ENCODE measurements at places on chromosomes 6 and 20.

GRCh38 chr6:157656437-157656997 is 166.5 kb upstream of the SNX9 start:
- no peak for DNase-seq

DNA sequence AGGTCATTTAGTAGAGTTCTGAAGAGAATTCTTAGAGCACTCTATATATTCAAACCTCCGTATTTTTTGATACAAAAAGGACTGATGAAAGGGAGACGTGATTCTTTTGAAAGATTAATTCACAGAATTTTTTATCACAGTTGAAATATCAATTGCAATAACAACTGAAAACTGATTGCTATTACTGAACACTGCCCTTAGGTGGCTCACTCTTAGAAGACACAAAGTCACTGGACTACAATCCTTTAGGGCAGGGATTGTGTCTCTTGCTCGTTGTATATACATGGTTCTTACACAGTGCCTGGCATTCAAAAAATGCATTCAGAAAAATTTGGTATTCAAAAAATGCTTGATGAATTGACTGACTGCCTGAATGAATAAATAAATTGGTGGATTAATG is 17.1 kb upstream of the CALHM6 start:
- DNase-seq = no peak

GRCh38 chr6:161418463-161418945 is 144.6 kb upstream of the AGPAT4 start:
- DNase-seq = no peak

DNA sequence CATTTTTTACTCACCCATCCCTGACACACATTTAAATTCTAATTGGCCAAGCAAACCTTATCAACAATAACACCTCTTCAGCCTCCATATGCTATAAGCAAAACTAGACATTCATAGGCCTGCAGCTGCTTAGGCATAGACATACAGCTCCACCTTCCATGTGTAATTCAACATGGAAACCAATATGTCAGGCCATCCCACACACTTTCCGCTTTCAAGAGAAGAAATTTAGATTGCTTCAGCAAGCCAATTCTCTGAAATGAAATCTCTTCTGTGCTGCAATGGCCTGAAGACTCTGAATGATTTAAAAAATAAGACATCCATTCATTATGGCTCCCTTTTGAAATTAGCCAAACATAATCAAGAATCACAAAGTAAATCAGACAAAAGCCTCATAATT is 4.5 kb upstream of the RAB22A start:
- no peak for DNase-seq

DNA sequence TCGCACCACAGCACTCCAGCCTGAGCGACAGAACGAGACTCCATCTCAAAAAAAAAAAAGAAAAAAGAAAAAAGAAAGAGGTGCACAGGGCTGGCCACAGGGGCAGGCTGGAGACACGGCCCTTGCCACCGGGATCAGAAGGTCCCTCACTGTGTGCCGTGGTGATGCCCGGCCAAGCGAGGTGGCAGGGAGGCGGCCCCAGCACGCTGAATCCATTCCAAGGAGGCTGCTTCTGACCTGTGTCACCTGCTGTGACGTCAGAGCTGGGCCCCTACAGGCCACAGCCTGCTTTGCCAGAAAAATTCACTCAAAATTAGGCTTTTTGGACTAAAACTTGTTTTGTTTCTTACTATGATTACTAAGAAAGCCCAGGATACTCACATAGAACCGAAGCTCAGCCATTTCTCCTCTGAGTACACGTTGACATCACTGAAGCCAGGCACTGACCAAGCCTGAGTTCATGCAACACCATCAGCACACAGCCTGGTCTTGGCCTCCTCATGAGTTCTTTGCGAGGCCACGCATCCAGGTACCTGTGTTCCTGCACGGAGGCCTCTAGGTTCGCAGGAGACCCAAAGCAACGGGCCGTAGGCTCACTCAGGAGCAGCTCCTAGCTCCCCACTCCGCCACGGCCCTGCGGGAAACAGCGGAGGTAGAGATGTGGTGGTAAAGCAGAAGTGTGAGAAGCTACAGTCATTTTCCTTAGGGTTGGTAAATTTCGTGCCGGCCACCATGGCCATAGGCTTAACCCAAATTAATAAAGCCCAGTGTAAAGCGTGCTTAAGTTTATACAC is 67.8 kb downstream of the THBS2 start:
- DNase-seq = no peak

- DNase-seq = peak; percentile 82
These were observed 25.7 kb upstream of the TCFL5 start for GRCh38 chr20:62887152-62887859.

GRCh38 chr6:168852376-168852884 is 401.2 kb downstream of the THBS2 start:
- no peak for DNase-seq

DNA sequence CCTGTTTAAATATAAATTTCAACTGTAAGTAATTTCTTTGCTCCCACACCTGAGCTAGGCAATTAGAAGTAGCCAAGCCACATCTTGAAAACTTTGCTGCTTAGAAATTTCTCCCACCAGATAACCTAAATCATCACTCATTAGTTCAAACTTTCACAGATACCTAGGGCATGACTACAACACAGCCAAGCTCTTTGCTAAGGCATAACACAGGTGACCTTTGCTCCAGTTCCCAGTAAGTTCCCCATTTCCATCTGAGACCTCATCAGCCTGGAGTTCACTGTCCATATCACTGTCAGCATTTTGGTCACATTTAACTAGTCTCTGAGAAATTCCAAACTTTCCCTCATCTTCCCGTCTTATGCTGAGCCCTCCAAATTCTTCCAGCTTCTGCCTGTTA is 79.8 kb upstream of the OPRM1 start:
- DNase-seq = no peak

- no peak for DNase-seq
These were observed 41.4 kb upstream of the PKIB start for GRCh38 chr6:122568797-122569221.

DNA sequence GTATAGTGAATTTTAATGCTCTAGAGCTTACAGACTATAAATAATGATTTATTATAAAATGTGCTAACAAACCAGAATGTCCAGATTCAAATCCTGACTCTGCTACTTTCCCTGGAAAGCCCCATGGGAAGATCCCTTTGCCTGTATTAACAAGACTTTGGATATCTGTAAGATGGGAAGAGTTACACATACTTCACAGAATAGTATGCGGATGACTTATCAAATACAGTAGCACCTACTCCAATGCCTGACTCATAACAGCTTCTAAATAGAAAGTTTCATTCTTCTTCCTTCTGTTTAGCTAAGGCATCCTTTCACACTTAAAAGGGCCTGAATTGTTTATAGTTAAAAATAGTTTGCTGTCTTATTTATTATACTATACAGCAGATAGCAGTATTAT is 166.3 kb downstream of the KCNQ5 start:
- DNase-seq = no peak

- DNase-seq = no peak
These were observed 34.3 kb upstream of the MCUR1 start for GRCh38 chr6:13848522-13849150.

DNA sequence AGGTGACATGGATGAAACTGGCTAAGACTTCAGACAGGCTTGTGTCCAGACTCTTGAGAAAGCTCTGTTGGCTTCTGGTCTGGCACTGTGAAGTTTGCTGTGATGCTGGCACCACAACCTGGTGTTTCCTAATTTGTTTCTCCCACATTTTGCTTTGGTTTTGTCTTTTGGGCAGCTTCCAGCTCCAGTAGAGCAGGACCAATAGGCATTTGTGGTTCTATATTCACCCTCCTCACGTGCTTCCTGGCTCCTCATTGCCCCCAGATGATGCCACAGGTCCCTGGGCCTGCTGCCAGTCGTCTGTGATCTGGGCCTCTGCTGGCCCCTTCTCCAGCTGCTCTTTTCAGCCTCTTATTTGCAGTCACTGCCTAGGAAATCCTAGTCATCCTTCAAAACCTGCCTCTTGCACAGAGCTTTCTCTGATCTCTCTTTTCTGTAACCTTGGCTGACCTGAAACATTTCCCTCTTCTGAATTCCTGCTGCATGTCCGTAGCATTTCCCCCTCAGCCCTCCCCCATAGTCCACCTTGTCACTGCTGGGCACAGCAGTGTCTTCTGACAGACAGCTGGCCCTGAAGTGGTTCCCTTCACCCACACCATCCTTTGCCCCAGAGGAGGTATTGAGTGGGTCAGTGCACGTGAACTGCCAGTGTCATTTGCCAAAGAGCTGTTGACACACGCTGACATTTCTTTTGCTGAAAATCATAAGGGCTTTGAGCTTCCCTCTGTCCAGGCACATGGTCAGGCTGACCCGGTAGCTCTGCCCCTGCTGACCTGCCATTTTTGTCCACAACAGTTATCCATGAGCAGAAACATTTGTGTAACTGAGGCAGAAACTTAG is 63.0 kb downstream of the PTPN1 start:
- DNase-seq = peak; percentile 75

- DNase-seq = no peak
These were observed 2.2 kb downstream of the SLC22A2 start for GRCh38 chr6:160256445-160256844.

DNA sequence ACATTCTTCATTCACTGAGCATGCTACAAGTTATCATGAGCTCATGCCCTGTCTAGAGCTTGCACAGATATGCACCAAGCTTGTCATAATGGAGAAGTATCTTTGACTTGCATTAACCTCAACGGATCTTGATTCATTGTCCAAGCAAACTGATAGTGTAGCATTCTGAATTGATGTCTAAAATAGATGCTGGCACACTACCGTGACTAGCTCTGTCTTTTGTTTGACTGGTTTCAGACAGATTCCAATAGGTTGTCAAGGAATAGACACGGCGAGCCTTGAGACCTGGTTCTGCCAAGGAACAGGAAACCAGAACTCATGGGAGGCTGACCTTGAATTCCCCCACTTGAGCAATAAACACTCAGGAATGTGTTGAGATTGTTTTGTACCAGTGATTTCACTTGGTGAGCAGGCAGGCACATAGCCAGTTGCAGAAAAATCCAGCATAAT is 1153.1 kb upstream of the GJE1 start:
- DNase-seq = peak; percentile 16

DNA sequence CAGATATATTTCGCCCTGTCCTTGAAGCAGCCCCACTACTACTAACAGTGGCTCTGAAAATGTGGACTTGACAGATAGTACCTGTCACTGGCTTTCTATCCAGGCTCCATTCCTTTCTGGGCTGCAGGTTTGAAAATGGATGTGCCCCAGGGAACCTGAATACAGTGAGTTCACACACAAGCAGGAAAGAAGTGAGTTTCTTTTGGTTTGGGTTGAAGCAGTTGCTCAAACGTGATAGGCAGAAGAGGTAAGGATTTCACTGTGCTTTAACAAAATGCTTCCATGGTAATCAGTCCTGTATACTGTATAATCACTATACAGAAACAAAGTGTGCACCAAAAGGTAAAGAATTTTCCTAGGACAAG is 382.9 kb downstream of the PRKN start:
- DNase-seq = no peak

- DNase-seq = no peak
These were observed 8.0 kb upstream of the RBCK1 start for GRCh38 chr20:400128-400453.

DNA sequence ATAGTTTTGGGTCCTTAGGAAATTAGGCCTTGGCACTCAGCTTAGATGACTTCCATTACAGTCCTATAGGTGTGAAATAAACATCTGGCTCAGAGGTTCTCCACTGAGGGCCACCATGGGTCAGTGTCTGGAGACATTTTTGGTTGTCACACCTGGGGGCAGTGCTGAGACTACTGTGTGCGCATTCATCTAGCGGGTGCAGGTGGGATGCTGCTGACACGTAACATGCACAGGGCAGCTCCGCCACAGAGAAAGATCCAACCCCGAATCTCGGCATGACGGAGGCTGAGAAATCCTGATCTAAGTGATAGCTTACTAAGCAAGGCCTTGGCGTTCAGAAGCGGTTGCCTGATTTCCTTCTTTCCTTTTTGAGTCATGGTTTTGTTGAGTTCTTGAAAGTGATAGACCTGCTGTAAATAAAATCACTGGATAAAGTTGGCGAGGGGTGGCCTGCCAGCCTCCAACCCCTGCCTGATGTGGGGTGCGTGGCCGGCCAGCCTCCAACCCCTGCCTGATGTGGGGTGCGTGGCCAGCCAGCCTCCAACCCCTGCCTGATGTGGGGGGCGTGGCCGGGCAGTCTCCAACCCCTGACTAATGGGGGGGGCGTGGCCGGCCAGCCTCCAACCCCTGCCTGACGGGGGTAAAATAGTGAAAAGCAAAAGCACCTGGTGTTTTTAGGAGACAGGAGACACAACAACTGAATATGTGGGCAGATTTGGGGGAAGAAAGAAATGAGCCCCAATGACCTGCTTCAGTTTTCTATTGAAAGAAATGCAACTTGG is 158.1 kb downstream of the CDH26 start:
- no peak for DNase-seq

- peak; percentile 54 for DNase-seq
These were observed 4.3 kb downstream of the TNNC2 start for GRCh38 chr20:45822857-45823256.

GRCh38 chr20:24990810-24991252 is 1.7 kb downstream of the APMAP start:
- no peak for DNase-seq

- DNase-seq = no peak
These were observed 269.1 kb downstream of the PHF3 start for GRCh38 chr6:63904650-63905248.

GRCh38 chr20:25277051-25277801 is 29.3 kb downstream of the PYGB start:
- peak; percentile 84 for DNase-seq

DNA sequence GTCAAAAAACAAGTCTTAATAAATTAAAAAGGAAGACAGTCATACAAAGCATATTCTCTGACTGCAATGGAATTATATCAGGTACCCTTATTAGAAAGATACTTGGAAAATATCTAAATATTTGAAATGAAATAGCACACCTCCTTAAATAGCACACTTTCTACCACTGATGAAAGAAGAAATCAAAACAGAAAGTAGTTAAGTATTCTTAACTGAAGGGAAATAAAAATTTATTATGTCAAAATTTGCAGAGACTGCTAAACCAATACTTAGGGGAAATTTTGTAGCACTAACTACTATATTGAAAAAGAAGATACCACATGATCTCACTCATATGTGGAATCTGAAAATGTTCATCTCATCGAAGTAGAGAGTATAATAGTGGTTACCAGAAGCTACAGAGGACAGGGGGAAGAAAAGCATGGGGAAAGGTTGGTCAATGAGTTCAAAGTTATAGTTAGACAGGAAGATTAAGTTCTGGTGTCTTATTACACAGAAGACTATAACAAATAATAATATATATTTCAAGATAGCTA is 112.2 kb downstream of the ASCC3 start:
- no peak for DNase-seq

DNA sequence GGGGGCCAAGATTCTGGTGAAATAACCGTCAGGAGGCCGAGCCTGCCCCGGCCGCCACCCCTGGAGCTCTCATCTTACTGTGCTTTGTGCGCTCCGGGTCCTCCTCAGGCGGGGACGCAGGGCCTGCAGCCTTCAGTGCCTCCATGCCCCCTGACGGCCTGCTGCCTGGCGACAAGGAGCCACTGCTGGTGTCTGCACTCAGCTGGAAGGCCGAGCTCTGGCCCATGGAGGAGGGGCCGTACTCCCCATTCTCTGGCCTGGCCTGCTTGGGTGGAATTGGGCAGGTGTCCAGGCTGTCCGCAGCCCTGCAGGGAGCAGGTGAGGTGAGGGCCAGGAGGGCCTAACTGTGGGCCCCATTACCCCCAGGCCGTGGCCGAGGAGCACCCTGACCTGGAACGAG is 5.3 kb downstream of the ZNF512B start:
- peak; percentile 33 for DNase-seq

GRCh38 chr6:145213614-145214013 is 521.7 kb downstream of the EPM2A start:
- DNase-seq = no peak
